Natural killer cell treated with Interleukin-12 subunit alpha and Interleukin-12 subunit beta and Interleukin-15 and Interleukin-18, amount 100 ng/mL, for 72 hours (primary cell): ENCODE measurements at places on chromosomes 6 and 20.

DNA sequence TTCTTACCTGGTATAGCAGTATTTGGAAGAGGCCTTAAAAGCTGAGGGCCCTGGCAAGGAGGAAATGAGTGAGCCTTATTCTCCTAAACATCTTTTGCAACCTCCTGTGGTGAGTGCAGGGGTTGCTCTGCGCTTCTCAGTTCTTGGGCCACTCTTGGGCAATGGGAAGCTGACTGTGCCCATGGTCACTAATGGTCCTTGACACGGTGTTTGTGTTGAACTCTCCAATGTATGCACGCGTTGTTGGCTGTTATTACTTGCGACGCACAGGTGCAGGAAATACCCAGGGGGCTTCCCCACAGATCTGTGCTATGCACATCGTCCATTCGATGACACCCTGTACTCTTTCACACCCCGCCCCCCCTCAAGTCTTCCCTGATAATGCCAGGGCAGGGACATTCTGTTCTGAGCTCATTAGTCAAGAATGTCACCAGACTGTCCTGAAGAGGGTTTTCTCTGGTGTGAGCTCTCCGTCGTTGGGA lies 79.7 kb downstream of the EDN1 start:
- DNase-seq = no peak

GRCh38 chr6:90584636-90585255 lies 2.1 kb downstream of the MAP3K7 start:
- no peak for DNase-seq

GRCh38 chr20:50251992-50252511 lies 61.4 kb downstream of the CEBPB start:
- no peak for DNase-seq

DNA sequence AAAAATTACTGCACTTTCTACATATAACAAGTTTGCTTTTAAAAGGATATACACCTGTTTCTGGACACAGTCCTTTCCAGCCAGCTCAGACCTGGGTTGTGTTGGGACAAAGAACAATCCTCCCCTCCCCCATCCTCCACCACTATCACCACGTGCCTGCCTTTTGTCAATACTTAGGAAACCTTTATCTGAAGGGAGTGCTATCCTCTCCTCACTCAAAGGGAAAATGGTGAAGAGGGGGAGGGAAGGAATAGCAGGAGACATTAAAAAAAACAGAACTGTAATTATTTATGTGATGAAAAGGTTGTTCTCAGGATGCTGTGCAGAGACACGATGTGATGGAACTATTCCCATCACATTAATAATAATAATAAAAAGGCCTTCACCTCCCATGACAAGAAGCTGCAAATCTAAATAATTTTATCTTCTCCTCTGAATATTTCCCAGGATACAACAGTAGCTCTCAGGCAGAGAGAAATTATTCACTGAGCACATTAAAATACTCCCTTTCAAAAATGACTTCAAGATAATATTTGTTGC lies 105.5 kb downstream of the NRSN1 start:
- no peak for DNase-seq

DNA sequence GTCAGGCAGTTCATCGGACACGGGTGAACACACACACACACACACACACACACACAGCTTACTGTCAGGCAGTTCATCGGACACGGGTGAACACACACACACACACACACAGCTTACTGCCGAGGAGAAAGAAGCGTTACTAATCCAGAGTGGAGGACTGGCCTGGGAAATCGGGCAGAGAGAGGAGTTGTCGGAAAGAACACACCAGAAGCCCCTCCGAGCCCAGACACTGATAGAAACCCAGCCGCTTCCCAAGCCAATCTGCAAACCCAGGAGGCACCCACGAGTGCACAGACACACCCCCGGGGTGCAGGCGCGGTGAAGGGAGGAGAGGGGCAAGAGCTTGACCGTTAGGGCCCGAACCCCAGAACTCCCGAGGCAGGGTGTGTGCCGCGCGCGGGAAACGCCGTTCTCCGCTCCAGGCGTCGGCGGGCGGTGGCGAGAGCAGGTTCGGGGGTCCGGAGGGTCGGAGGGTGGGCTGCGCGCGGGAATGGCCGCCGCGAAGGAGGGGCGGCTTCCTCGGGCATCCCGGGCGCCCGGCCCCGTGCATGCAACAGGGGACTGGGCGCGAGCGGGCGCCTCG lies 636 bp downstream of the ELOVL2 start:
- no peak for DNase-seq

- DNase-seq = no peak
Observed at GRCh38 chr20:45340236-45340847, 7.9 kb downstream of the SDC4 start.

DNA sequence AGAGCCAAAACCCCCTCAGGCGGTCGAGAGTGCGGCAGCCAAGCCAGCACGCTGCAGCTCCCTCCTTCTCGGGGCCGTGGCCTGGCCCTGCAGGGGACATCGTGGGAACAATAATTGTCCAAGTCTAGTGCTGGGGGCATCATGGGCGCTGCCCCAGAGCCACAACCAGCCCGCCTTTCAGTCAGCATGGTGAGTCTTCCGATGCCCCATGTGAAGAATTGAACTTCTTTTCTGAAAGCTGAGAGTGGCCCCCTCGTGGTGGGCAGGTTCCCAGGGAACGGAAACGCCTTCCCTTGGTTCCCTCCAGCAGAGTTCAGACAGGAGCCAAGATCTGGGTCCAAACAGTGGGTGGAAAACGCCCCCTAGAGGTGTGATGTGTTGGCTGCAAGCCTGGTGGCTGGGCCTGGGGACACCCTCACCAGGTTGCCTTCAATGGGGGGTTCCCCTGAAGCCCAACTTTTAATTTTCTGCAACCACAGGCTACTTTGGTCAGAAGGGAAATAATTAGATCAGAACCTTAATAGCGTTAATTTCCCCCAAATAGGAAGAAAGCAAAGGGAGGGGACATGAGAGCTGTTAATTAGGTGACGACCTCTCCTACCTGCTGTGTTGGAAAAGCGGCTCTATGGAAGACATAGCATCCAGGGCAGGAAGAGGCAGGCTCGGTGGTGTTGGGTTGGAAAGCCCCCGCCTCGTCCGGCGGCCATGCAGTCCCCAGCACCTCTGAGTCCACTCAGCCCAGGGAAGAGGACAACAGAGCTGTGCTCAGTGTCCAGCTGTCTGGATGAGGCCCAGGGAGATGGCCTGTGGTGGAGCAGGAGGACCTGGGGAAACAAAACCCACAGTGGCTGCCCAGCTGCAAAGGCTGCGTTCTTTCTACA lies 4.7 kb upstream of the MRGBP start:
- DNase-seq = peak; percentile 77

DNA sequence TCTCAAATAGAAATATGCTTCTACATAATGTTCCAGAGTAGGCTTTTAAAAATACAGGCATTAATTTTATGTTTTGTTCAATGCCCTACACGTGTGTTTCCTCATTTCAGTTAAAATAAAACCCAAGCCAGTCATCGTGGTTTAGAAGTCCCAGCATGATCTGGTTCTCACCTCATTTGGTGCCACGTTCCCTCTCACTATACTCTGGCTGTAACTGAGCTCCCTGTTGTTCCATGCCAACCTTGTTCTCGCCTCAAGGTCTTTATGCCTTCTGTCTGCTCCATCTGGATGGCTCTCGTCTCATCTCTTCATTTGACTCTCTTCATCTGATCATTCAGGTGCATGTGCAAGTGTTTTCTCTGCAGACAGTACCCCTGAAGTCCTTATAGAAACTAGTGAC lies 32.6 kb downstream of the HDGFL1 start:
- DNase-seq = no peak

- no peak for DNase-seq
Observed at GRCh38 chr6:26232940-26233648, 131.9 kb upstream of the BTN3A2 start.

GRCh38 chr6:99467509-99468106 lies 42.5 kb upstream of the PNISR start:
- no peak for DNase-seq

DNA sequence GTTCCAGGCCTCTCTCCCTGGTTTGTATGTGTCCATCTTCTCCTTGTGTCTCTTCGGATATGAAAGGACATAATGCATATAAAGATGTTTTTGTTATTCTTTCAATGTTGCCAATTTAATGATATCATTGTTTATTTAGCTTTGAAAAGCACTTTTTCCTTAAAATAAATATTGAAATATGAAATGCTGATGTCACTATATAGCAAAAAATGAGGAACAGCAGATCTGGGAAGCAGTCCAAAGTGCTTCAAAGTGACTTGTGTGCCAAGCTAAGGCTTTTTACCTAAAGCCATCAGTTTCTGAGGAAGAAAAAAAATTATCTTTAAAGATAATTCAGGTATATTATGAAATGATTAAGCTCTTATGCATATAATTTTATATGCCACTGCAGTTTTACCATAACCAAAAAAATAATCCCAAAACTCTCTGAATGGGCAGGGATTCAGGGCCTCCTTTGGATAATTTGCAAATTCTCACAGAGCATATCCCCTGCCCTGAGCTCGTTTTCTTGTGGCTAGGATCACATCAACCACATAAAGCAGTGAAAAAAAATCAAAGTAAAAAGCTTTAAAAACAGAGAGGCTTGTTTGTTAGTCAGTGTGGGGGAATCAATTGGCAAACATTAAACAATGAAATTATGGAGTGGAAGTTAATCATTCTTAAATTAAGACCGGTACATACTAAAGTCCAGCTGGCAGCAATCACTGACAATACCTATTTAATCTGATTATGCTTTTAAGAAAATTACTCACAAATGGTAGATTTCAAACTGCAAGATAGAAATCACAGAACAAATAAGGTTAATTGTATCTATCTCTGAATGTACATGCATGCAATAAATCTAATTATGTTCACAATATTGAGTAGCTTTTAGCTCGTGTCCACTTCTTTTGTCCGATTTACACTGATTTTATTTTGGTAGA lies 1027.9 kb upstream of the ADGRB3 start:
- no peak for DNase-seq

- no peak for DNase-seq
Observed at GRCh38 chr6:12865671-12866181, 149.2 kb downstream of the PHACTR1 start.

DNA sequence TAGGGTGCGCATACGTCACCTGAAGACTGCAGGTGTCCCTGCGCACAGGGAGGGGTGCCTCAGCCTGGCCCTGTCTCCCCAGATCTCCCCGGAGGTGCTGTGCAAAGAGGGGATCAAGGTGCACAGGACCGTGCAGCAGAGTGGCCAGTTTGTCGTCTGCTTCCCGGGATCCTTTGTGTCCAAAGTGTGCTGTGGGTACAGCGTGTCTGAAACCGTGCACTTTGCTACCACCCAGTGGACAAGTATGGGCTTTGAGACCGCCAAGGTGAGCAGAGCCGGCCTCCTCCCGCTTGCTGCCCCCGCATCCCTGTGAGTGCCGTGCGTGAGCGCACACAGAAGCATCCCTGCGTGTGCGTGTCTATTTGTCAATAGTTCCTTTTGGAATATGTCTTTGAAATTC lies 150.7 kb downstream of the DTNBP1 start:
- DNase-seq = no peak

GRCh38 chr20:58494923-58495622 lies 20.1 kb downstream of the APCDD1L start:
- no peak for DNase-seq

- no peak for DNase-seq
Observed at GRCh38 chr6:105649192-105649591, 246.3 kb upstream of the PREP start.

DNA sequence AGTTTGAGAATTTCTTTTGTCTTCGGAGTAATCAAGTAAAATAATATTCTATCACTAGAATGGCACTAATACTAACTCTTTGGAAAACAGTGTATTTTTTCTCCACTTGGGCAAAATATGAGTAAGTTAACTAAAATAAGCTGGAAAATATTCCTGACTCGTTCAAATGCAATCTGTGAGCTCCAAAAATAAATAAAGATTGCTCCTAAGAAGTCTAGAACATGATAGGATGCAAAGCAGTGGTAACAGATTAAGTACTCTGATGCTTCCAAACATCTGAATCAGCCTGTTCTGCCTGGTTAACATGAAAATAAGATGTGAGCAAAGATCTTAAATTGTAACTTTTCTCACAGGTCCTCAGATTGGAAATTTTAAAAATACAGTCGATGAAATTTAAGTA lies 285.1 kb upstream of the ID4 start:
- DNase-seq = no peak

DNA sequence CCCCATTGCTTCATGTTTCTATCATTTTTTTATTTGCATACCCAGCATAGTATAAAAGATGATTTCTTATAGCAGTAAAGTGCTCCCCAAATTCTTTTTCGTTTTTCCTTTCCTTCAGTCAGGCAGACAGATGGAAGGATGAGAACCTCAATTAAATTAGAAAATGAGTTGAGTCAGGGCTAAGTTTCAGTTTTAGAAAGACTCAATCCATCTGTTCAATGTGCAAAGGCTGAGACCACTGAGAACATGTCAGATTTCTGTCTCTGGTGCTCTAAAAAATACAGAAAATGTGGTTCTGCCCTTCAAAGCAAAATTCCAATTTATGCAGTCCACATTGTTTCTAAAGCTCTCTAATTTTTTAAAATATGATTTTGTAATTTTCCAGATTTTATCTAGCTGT lies 257.6 kb upstream of the HS3ST5 start:
- no peak for DNase-seq
